ENCODE measurements at places on chromosomes 12 and 14.

DNA sequence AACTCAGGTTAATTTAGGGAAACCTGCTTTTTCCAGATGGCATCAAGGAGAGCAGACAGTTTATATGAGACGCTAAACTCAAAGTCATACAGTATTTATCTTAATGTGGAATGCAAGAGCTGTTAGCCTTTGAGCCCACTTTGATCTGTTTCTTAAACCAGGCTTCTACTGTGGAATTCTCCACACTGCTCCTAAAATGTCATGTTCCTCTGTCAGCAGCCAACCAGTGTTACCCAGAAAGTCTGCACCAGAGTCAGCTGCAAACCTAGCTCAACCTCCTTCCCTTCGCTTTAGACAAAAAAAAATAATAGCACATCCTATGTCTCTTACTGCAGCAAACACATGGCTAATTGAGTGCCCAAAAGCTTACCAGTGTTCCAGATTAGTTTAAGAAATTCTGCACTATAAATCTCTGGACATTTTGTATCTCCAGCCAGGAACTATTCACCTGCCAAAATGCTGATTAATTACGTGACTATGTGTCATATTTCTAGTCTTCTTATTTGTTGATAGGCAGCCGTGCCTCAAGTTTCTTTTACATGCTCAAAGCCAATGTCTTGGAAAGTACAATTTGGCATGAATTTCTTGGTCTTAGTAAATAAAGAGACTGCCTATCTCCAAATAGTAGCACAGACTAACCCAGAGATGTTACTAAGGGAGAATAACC lies 21.8 kb downstream of the ARMH4 start:
- no peak for DNase-seq

DNA sequence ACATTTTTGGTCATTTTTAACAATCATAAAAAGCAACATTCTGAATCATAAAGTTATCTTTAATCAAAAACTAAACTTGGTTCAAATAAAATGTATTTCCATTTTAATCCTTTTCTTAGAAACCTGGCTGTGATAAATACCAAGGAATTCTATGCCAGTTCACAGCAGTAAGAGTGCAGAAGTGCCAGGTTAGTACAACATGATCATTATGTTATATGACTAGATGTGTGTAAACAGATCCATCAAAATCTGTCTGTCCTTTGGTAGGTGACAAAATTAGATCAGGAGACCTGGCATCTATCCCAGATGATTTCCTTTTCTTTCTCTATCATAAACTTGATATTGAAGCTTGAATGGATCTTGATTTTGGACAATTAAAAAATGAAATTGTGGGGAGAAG lies 200.6 kb upstream of the STXBP6 start:
- no peak for DNase-seq

GRCh38 chr14:60356906-60357550 lies 108.0 kb downstream of the PPM1A start:
- peak; percentile 66 for DNase-seq

- no peak for DNase-seq
Measured at GRCh38 chr12:82619644-82620043, 67.1 kb upstream of the TMTC2 start.

DNA sequence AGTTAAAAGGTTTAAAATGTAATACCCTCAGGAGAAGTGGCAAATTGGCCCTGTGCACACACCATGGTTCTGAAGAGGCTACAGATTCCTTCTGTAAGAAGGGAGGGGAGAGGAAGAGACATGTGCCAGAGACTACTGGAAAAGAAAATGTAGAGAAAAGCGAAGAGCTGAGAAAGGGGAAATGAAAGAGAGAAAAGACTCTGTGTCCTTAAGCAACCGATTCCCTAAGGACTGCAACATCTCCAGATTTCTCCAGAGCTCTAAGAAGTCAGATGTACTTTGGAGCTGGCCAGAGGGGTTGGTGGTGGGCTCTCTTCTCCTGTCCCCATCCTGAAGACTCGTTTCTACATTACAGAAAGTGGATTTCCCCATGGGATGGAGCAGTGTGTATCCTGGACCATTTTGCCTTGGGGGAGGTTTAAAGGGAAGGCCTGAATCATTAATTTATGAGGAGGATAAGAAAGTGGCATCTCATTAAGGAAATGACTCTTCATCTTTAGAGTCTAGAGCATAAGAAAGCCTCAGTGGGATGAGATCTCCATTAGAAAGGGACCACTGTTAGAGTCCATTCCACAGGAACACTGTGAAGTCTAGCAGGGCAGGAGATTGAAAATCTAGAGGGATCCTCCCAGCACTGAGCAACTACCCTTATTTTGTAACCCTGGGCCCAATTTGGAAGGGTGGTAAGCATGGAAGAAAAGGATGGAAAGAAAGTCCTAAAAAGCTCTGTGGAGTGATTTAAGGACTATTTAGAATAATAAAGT lies 45.5 kb upstream of the FUT8 start:
- DNase-seq: no peak

DNA sequence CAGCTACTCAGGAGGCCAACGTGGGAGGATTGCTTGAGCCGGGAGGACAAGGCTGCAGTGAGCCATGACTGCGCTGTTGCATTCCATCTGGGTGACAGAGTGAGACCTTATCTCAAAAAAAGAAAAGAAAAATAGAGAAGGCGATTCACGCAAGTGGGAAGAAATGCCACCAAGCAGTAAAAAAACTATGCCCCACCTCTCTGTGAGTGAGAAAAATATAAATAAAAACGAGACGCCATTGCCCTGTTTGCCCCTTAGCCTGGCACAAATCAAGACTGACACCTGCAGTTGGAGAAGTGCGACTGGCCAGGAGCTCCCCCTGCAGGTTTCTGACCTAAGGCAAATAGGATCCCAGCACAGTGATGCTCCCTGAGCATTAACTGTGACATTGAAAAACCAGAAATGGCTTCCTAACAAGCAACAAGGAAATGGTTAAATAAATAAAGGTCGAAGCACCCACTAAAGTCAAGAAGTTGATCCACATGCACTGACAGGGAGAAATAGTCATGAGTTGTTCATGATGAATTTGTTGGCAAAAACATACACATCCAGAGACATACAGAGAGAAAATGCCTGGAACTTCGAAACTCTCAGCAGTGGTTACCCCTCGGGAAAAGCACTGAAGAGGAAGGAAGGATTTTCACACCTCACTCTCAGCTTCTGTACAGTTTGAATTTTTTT lies 21.1 kb downstream of the GSC start:
- peak; percentile 41 for DNase-seq

Measured in BE2C (cell line).